ENCODE measurements at places on chromosomes 2 and 18.

DNA sequence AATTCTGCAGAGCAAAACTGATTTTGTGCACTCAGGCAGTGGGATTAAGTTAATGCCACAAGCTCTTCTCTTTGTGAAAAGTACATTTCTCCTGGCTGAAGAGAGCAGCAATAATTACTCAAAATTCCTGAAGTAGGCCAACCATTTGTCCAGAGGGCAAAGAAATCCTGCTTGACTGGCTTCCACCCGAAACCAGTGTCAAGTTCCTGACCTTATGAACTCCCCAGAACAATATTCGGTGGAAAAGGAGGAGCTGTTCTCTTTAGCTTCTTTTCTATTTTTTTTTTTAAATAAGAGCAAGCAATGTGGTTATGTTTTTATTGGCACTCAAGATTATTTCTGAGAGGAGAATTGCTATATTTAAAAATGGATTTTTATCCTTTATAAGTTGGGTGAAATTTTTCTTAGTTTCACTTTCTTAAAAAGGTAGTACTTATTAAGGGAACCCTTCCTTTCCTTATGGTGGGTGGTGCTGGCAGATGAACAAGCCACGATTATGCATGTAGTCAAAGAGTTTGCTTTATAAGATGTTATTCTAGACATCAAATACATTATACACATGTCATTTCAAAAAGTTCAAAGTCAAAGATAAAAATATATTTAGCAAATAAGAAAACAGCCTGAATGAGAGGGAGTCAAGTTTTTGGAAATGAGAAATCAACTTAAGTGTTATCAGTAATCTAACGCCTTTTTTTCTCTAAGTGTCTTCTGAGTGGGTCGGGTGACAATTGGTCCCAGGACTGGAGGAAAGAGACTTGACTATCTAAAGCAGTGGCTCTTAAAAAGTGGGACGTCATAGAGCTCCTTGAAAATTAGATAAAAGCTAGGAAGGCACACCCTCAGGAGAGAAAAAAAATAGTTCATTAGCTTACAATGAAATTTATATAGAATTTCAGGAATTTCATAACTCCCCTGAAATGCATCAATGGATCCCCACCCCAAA is 194.5 kb downstream of the IKZF2 start:
- no peak for DNase-seq

DNA sequence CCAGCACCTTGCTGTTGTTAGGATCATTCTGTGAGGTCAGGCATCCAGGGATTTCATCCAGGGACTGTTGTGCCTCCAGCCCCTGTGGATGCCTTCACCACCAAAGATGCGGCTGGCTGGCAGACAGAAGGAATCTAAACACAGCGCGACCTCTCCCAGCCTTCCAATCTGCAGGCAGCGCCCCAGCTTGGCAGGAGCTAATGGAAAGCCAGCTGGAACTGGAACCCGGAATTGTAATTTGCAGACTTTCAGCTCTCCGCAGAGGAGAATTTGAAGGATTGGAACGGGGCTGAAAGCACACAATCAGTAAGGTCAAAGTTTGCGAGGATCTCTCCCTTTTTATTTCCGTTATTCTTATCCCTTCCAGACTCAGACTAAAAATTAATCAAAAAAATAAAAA is 127.8 kb downstream of the TRIB2 start:
- no peak for DNase-seq

- no peak for DNase-seq
Measured at GRCh38 chr18:50203801-50204604, 9.1 kb upstream of the MYO5B start.

GRCh38 chr2:46448641-46449040 is 30.7 kb upstream of the TMEM247 start:
- DNase-seq = no peak

DNA sequence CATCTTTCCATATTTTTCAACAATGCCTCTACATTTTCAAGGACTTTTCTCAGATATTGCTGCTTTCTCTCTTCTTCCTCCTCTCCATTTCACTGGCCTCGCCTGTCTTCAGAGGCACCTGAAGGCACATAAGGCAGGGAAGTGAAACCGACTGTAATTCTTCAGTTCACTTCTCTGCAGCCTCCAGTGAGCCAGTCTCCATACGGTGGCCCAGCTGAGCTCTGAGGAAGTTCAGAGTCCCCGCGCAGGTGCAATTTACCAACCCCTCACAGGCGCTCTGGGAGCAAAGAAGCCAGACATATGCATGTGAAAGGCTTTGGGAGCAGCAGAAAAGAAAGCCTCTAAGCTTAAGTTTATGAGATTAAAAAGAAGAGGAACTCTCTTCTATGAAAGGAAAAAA is 12.4 kb downstream of the KLHL14 start:
- no peak for DNase-seq

DNA sequence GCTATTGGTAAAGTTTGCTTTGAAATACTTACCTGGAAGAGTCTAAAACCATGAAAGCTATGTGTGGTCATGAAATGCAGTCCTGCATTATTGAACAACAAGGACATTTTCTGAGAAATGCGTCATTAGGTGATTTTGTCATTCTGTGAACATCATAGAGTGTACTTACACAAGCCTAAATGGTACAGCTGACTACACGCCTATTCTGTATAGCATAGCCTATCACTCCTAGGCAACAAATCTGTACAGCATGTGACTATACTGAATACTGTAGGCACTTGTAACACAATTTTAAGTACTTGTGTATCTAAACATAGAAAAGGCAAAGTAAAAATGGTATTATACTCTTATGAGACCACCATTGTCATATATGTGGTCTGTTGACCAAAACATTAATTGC is 8.1 kb downstream of the FAM171B start:
- no peak for DNase-seq

Measured in stimulated activated CD4-positive, alpha-beta T cell treated with anti-CD3 and anti-CD28 coated beads, Interleukin-4, amount 100 ng/mL, for 4 hours (primary cell).